Activated CD4-positive, alpha-beta T cell treated with anti-CD3 and anti-CD28 coated beads, Interleukin-2, amount 50 U/mL, for 4 hours (primary cell): ENCODE measurements at places on chromosomes 1 and 21.

- DNase-seq: no peak
These were observed 8.2 kb downstream of the ZNF692 start for GRCh38 chr1:248850536-248851251.

- no peak for DNase-seq
These were observed 51.7 kb upstream of the DUSP10 start for GRCh38 chr1:221793439-221794078.

DNA sequence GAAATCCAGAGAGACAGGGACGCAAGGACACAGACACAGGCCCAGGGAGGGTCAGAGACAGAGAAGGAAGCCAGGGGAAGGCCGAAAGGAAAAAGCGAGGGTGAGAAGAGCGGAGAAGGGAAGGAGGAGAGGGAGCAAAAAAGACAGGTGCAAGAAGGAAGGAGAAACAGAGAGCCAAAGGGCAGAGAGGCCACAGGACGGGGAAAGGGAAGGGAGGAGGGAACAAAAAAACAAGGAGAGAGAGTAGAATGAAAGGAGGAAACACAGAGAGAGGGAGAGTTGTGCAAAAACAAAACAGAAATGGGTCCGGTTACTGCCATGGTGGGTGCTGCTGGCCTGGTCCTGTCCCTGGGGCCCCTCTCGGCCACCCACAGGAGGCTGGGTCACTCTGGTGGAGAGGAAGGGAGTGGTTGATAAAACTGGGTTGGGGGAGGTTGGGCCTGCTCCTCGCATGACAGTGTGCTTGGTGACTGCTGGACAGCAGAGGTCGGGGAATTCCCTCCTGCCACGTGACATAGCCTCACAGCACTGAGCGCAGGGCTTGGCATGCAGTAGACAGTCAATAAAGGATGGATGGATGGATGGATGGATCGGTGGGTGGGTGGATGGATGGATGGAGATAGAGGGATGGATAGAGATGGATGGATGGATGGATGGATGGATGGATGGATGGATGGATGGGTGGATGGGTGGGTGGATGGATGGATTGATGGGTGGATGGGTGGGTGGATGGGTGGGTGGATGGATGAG, 64.8 kb downstream of the RAP1GAP start:
- no peak for DNase-seq

DNA sequence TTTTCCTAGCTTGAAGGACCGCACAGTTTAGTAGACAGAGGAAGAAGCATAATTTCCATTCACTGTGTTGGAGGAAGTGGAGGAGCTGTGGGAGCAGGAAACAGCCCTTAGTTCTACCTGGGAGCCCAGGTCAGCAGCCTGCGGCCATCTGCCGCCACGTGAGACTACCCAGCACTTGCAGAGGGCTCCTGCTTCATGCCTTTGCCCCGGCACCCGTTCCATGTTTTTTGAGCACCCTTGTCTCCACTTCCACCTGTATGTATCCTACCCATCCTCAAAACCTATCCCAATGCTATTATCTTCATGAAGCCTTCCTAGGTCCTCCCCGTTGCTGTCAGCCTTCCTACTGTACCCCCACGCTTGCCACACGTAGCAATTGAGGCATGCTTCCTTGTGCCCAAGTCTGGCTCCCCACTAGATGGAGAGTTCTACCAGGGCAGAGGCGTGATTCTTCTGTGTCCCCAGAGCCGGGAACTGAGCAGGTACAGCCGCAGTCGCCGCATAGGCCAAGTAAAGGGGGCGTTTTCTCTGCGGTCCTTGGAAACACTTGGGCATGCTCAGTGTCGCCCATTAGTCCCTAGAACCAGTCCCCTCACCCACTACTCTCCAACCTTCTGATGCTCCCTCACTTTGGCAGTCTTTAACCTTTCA, 1.9 kb downstream of the SLC6A9 start:
- no peak for DNase-seq

DNA sequence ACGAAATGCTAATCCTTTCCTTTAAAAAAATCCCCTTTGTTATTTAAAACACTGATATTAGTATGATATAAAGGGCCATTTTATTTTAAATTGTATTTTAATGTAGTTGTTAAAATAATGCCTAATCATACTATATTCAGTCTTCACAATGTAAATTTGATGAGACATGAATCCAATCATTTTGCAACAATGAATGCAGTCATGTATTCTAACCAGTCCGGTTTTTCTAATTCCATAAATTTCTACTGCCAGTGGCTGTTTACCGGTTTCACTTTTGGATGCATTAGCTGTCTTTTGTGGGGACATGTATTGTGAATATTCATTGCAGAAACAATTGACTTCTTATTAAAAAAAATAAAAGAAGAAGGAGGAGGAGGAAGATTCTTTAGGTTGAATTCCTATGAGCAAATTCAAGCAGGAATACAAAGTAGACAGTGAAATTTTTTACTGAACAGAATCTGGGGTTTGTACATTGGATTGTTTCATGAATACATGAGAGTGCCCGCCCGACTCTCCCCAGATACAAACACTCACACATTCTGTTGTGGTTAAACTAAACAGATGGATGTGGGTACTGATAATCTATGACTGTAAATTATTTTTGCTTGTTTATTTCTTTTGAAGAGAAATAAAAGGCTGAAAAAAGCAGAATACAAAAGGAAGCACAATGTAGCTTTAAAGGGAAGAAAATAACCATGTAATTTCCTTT, 624.8 kb upstream of the PTBP2 start:
- DNase-seq: no peak

- DNase-seq: no peak
These were observed 143.2 kb upstream of the BACE2 start for GRCh38 chr21:41024746-41025254.

GRCh38 chr1:227941509-227942020, 6.2 kb downstream of the WNT9A start:
- DNase-seq: no peak

DNA sequence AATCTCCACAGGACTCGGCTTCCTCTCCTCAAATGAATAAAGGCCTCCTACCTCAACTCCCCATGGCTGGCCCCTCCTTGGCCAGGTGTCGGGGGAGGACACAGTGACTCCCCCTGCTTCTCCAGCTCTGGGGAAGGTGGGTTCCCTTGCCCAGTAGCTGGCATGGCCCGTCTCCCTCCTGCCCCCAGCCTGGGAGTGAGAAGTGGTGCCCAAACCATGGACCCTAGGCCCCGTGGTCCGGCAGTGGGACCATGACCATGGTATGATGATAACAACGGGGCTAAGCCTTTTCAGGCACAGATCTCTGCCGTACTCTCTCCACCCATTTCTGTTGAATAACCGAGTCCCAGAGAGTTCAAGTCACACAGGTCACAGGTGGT, 11.2 kb downstream of the PLA2G2F start:
- no peak for DNase-seq

- no peak for DNase-seq
These were observed 6.1 kb downstream of the GPR137B start for GRCh38 chr1:236148470-236148845.

GRCh38 chr1:172661107-172661506, 2.2 kb downstream of the FASLG start:
- no peak for DNase-seq

GRCh38 chr1:21244154-21244553, 46.1 kb downstream of the ECE1 start:
- DNase-seq: no peak

DNA sequence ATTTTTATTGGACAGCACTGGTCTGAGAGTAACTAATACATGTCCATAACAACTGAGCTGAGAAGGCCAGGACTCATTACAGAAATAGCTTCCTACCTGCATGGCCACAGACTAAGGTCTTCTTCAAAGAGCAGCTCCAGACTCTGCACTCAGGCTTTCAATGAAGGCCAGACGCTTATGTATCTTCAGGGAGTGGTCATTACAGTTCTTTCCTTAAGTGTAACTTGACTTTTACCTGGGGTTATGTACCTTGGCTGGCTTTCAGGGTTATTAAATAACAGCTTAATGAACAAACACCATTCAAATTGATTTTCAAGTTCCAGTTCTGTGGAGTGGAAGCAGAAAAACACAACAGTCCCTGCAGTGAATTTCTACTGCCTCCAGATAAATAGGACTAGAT, 23.8 kb upstream of the SLC22A15 start:
- no peak for DNase-seq

GRCh38 chr1:233088613-233089012, 138.2 kb downstream of the NTPCR start:
- no peak for DNase-seq

- no peak for DNase-seq
These were observed 57.7 kb downstream of the NTNG1 start for GRCh38 chr1:107198561-107198960.

GRCh38 chr1:6889875-6890480, 104.7 kb downstream of the CAMTA1 start:
- DNase-seq: peak; percentile 12

DNA sequence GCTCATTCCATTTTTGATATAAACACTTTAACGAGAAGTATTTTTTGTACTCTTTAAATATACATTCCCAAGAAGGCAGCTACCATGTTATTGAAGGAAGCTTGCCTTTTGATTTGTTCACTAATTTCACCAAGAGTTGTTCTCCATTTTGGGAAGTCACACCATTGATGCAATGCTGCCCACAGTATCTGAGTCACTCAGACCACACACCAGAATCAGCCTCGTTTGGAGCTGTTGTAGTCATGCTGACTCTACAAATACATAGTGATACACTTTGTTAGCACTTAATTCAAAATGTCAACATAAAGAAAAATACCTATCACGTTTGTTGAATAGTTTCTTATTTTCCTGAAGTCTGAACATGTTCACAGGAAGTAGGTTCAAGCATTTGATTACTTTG, 78.7 kb downstream of the PAPPA2 start:
- DNase-seq: no peak

DNA sequence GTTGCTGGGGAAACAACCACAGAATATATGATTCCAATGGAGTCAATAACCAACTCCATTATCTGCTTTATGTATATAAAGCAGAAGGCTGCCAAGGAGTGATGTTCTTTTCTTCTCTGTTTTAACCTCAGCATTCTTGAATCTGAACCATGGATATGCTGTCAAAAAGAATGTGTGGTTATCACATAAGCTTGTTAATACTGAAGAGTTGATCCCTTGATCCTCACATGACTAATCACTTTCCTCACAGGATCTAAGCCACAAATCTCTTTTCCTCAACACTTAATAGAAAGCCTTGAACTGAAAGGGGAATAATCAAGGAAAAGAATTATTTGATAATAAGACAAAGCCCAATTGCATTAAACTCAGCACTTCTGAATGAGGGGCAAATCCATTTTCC, 271.3 kb upstream of the KIAA0040 start:
- DNase-seq: no peak

DNA sequence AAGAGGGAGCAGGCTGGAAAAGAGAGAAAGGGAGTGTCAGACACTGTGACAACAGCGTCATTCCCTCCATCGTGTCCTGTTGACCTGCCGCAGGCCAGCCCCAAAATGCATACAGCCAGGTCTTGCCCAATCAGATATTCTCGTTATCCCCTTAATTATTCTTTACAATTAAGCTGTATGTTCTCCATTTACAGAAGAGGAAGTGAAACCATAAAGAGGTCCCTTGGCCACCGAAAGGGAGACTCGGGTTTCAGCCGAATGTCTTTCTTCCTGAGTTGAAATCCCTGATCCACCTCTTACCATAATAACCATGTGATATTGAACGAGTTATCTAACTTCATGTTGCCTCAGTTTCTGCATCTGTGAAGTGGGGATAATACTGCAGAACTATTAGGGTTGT, 70.5 kb downstream of the IGSF21 start:
- DNase-seq: no peak

DNA sequence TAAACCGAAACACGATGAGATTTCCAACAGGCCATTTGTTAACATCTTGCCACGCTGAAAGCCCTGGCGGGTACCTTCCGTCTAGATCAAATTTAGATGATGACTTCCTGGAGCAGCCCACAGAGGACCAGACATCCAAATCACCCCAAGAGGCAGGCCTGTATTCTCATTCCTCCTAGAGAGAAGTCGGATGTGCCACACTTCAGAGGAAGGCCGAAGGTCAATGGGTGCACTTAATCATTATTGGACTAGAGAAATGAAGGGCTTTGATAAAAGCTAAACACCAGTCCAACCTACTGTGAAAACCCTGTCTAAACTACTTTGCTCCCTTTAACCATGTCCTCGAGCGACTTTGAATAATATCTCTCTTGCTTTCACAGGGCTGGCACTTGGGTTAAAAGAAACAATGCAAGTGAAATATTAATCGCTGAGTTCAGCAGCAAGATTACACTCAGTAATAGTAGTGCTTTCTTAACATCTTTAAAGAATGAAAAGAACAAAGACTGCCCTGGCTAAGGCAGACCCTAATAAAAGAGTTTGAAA, 76.5 kb downstream of the BCAR3 start:
- DNase-seq: no peak

GRCh38 chr1:237875291-237875690, 15.4 kb downstream of the ZP4 start:
- no peak for DNase-seq

- no peak for DNase-seq
These were observed 250.9 kb downstream of the MATN1 start for GRCh38 chr1:30472526-30472925.

- DNase-seq: no peak
These were observed 457.3 kb upstream of the VAMP3 start for GRCh38 chr1:7313826-7314225.

DNA sequence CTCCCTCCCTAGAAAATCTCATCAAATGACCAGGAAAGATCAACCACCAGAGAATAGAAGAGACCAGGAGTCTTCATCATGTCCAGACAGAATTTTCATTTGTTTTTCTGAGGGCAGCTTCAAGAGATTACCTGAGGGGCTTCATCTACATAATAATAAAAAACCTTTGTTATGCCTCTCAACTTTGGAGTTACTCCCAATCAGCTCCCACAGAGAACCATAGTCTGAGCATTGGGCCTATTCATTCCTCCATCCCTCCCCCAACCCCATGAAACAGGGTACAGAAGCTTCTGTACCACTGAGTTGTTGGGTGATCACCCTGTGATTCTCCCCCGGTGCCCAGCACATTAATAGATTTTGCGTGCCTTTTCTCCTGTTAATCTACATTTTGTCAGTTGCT, 53.3 kb upstream of the PRRC2C start:
- DNase-seq: no peak

GRCh38 chr1:39917825-39918224, 16.1 kb upstream of the MYCL start:
- no peak for DNase-seq

DNA sequence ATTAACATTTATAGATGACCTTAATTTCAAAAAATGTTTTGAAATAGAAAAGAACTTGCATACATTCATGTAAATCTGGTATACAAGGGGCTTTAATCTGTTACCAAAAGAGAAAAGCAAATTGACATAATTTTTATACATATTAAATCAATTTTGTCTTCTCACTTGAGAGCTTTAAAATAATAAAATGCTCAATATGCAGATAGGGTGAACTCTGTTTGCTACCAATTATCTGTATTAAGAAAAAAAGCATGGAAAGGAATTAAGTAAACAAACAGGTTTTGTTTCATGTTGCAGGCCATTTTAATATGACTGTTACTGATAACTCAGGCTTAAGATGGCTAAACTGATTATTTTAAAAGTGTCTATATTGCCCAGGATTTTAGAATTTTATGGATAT, 6.0 kb upstream of the TSHB start:
- DNase-seq: no peak
